ENCODE measurements at places on chromosomes 1 and 21.

DNA sequence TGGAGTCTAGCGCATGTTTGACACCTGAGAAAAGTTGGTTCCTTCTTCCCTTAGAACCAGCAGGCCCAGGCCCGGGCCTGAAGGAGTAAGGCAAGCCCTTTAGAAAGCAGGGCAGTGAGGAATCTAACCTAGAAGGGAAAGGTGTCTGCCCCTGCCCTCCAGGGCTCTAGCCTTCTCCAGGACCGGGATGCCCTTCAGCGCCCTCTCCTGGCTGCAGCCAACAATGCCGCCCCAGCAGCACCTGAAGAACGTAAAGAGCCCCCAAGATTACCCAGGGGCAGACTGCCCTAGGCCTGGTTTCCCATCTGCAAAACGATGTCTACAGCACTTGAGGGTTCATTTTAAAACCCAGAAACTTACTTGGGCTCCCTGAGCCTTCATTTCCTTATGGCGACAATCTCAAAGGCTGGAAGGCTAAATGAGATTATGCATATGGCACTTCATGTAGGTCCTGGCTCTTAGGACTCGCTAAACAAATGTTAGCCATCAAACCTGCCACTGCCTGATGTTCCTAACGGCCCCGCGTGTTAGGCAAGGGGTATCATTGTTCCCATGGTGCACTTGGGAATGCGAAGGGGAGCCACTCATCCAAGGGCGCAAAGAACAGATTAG, 106.7 kb upstream of the KLHDC7A start:
- no peak for DNase-seq

DNA sequence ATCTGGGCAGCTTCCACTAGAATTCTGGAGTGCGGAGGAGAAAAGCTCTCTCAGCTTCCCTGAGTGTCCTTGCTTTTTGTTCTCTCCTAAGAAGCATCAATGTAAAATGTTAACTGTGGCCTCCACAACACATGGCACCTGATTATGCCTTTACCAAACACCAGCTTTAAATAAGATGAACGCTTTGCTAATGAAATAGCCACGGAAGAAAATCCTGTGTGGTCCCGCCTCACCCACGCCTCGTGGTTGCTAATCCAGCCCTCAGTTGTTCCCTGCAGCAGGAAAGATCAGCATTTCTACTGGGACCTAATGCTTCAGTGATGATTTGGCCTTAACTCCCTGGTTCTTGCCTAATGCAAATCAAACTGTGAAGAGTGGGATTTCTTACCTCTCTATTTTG, 1.8 kb upstream of the ERG start:
- no peak for DNase-seq

- DNase-seq: no peak
These were observed 34.0 kb downstream of the DNAI4 start for GRCh38 chr1:66890621-66891020.

- DNase-seq: peak; percentile 52
These were observed 37.2 kb upstream of the ETS2 start for GRCh38 chr21:38768471-38769063.

DNA sequence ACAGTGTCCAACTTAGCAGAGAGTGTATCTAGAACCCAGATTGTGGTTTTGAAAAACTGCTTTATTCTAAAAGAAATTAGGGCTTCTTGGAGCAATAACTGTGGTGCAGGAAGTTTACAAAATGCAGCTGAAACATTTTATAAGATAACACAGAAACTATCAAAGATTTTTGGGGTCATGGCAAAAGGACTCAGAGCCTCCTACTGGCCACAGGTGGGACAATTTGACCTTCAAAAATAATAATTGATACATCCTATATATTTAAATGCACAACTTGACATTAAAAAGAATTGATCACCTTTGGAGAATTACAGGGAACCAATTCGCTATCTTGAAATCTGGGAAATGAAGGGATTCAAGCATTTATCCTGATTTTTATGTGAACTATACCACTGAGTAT, 235.2 kb downstream of the RPS6KC1 start:
- DNase-seq: no peak

- no peak for DNase-seq
These were observed 126.9 kb downstream of the ESRRG start for GRCh38 chr1:216596281-216596862.

All from T-helper 2 cell (primary cell).